Hematopoietic multipotent progenitor cell treated with erythropoietin and hydrocortisone succinate and interleukin-3 and kit ligand, for 15 days (in vitro differentiated cells): ENCODE measurements at places on chromosomes 2 and 18.

- no peak for DNase-seq
These were observed 121.1 kb downstream of the ACOXL start for GRCh38 chr2:110853516-110853915.

DNA sequence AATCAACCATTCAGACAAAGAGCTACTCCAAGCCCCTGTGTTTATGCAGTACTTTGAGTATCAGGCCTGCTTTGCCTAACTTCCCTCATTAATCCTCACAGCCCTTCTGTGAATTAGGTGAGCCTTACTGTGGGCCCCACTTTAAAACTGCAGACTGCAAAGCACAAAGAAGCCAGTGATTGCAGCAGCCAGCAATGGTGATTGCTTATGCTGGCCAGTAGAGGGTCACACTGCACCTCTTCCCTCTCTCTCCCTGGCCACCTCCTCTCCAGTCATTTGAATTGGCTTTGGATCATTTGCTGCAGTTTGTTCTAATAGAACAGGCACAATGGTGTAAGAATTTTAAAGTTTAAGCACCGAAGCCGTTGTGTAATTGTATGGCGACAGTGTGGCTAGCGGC lies 229.9 kb downstream of the AGPS start:
- DNase-seq, result no peak

DNA sequence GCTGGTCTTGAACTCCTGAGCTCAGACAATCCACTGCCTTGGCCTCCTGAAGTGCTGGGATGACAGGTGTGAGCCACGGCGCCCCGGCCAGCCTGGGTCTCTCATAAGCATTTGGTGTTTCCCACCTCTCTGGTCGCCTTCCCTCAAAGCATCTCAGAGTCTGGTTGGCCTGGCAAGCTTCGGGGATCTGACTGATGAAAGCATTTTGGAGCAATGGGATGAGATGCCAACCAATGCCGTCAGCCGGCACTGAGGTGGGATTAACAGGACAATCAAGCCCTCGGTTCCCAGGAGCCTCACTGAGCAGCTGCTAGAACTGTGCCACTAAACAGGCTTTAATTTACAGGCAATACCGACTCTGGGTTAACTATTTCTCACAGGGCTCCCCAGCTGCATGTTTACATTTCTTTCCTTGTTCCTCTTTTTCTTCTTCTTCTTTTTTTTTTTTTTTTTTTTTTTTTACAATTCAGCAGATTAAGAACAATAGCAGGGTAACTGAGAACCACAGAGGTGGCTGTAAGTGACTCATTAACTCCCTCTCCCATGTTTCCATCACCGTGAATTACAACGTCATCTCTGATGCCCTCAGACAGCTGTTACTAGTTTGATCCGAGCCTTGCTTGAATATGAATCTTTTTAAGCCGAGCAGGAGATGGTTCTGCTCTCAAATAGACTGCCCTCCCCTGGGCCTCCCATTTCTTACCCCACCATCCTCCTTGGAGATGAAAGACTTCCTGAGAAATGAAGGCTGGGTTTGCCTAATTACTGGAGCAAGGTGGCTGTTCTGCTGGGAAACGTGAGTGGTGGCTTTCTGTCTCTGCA lies 37.9 kb downstream of the ODC1 start:
- DNase-seq, result no peak

DNA sequence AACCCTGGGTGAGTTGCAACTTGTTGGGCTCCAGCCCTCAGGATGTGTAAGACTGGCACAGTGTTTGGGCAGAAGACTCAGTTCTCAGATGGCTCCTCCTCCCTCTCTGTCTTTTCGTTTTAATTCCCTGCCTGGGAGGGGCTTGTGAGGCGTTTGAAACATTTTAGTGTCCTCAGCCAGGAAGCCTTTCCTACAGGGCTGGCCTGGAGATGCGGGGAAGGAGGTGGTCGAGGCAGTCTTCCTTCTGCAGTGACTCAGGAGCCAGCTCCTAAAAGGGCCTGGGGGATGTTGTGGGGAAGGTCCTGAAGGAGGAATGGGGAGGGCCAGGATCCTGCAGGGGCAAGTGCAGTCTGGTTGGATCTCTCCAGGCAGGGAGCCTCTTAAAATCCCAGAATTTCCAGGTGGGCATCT lies 22.1 kb upstream of the IGFBP5 start:
- no peak for DNase-seq

GRCh38 chr2:47057687-47058002 lies 97.5 kb downstream of the STPG4 start:
- DNase-seq, result no peak

GRCh38 chr2:163970058-163970813 lies 234.4 kb upstream of the FIGN start:
- no peak for DNase-seq

GRCh38 chr2:218260742-218261422 lies at the start of gene GPBAR1:
GPBAR1 (plus strand) TSS chr2:218261015; CDS start chr2:218262725, 1,710 bp downstream.
- no peak for DNase-seq

GRCh38 chr2:148643421-148643820 lies 1.1 kb upstream of the EPC2 start:
- DNase-seq, result no peak

GRCh38 chr2:30336978-30337841 lies 105.9 kb downstream of the LBH start:
- DNase-seq, result no peak
